ENCODE measurements at places on chromosomes 2 and 18. TPM values are rescaled to one million over a fixed set of nuclear protein-coding genes. Genes with fewer than 3 reads are reported as not detected.

The RPL37A gene
- 3,125 TPM for total RNA-seq

DNA sequence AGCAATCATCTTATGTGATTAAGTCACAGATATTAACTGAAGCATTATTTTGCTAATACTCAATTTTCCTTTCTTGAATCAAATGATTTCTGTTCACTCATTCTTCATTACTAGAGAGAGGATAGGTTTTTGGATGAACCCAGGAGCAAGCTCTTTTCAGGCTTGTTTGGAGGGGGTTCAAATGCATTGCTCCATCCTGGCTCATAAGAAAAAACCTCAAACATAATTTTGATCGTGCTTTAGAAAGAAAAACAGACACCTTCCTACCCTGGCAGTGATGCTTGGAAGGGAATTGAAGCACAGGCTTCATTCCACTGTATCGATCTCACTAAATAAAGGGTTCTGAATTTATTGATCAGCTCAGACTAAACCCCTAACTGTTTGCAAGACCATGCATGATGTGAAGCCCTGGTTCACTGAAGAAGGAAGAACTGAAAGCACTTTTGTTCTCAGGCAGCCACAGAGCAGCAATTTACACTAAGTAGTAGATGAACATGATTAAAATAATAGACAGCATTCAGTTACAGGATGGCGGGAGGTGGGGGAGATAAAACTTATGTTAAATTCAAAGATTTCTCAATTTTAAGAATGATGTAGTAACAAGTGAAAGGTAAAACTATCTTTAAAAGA, 53.4 kb downstream of the CDH2 start:
- DNase-seq = no peak

GRCh38 chr2:95308426-95308990, 11.4 kb downstream of the KCNIP3 start:
- no peak for DNase-seq

DNA sequence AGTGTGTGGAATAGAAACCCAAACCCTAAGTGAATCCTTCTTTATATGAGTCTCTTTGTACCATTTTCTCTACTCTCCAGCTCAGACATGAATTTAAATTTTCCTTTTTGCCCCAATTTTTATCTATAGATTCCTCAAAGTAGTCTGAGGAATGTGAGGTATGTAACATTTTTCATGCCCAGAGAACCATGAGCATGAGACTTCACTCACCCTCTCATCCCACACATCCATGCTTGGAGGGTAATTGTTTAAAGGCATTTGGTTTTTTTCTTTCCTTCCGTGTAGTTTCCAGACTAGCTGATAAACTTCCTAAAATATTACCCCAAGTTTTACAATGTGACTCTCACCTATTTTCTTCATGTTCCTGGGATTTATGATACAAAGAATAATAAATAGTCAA, 2056.8 kb upstream of the CELF4 start:
- DNase-seq = no peak

- no peak for DNase-seq
Observed at GRCh38 chr2:36455011-36455410, 99.4 kb downstream of the CRIM1 start.

GRCh38 chr2:126657148-126657635, 1.2 kb downstream of the GYPC start:
- DNase-seq = peak; percentile 83

GRCh38 chr2:58930537-58930936, 689.4 kb upstream of the FANCL start:
- no peak for DNase-seq

DNA sequence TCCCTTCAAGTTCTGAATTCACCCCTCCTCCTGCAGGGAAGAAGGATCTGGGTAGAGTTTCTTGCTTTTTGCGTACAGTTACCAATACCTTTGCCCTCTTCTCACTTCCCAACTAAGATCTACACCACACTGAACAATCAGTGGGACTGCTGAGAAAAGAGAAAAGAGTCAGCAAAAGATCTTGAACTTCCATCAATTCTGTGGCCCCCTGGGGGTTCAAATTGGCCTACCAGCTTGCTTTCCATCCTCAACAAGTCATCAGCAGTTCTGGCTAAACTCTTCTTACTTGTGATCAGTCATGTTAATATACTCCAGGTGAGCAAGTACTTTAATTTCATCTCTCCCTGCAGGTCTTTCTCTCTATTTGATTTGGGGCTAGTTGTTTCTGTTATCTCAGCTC, 739.3 kb upstream of the LRRTM4 start:
- DNase-seq = no peak

DNA sequence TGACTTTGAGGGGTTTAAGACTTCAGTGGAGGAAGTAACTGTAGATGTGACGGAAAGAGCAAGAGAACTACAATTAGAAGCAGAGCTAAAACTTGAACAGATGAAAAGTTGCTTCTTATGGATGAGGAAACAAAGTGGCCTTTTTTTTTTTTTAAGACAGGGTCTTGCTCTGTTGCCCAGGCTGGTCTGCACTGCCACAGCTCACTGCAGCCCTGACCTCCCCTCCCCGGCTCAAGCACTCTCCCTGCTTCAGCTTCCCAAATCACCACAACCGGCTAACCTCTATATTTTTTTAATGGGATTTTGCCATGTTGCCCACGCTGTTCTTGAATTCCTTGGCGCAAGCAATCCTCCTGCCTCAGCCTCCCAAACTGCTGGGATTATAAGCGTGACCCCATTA, 3.2 kb downstream of the MAP3K2 start:
- DNase-seq = no peak

GRCh38 chr2:33420726-33421125, 55.7 kb upstream of the RASGRP3 start:
- DNase-seq = no peak

Data from activated CD4-positive, alpha-beta T cell treated with anti-CD3 and anti-CD28 coated beads, Interleukin-2, amount 10 ng/mL, durations not matched to agents 24 days and 14 days (primary cell).